ENCODE measurements at places on chromosomes 5 and 9.

DNA sequence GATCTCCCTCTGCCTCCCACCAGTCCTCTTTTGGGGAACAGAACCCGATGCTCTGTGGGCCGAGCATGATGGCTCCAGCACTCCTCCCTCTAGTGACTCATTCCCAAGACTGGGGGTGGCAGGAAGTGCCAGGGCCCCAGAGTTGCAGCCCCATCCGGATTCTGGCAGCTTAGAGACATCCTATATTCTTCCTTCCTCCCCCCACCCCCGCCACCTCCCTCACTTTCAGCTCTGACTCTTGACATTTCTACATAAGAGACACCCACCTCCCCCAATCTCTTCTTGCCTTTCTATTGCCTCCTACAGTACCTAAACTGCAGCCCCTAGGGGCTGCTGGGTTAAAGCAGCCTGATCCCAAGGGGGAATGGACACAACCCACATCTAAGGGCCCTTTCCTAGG, 47.1 kb upstream of the MATR3 start:
- no peak for DNase-seq

DNA sequence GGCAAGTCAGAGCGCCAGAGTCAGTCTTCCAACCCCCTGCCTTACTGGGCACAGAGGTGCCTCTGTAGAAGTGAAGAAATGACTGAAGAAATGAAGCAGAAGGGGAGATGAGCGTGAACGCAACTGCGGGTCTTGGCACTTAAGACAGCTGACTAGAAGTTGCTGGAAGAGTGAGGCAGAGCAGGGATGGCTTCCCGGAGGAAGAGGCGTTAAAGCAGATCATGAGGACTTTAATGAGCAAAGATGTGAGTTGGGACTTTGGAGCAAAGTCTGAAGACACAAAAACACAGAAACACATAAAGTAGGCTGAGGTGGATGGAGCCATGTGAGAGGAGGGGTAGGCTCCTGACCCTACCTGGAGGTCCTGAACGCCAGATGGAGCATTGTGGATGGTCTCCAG, 7.2 kb downstream of the AQP3 start:
- DNase-seq: no peak

GRCh38 chr5:163460562-163461171, at the start of gene HMMR:
HMMR (plus strand) TSS chr5:163460632; CDS start chr5:163460693, 61 bp downstream.
- DNase-seq: no peak

DNA sequence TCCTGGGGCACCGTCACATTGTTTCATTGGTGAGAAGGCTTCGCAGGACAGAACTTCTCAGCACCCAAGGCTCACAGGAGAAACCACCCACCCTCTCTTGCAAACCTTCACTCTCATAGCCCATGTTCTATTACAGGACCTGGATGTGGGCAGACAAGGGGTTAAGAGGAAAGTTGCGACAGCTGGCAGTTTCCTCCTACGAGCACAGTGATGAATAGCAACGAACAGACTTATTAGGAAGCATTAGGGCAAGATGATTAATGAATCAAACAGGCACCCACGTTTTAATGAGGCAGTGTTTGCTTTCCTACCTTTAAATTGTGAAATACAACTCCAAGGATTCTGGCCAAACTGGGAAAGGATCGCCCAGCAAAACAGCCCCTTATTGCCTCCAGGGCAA, 339.3 kb downstream of the DRD1 start:
- DNase-seq: no peak
